ENCODE measurements at places on chromosomes 2 and 18.

DNA sequence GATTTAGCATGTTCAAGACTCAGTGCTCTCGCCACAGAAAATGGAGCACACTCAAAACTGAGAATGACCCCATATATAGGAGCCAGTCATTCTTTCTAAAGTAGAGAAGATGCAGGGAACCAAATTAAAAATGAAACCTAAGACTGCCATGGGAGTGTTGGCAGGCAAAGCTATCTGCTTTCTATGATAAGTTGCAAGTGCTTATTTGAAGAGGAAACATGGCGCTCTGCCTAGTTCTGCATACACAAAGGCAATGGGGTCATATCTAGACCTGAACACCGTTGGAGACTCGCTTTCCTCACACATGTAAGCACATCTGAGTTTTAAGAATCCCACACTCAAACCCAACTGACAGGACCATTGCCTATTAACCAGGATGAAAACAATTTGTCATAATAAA lies 292.5 kb downstream of the ALK start:
- DNase-seq, result no peak

DNA sequence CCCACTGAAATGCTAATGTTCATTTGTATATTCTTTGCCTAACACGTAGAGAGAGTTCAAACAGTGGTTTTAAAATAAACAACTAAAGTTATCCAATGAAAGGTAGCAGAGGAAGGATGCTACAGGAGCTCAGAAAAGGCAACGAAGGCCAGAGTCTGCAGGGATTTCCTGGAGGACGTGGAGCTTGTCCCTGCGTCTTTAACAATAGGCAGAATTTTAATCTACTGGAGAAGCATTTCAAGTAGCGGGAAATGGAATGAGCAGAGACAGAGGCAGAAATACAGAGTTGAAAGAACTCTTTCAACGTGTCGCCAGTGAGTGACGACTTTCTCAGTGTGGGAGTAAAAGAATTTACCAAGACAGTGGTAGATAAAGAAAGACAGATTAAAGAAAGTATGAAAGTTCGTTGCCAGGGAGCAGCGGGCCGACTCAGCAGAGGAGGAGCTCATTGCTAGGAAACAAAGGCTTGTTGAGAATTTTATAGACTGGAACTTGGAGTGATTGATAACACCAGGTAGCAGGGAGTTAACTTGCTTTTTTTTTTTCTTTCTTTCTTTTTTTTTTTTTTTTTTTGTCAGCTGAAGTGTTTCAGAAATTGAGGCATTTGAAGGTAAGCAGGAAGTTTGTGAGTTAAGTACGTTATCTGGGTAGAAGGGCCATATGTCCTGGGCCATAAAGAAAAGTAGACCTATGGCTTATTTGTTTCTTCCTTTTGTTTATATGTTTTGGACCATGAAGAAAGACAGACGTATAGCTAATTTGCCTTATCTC lies 625 bp upstream of the NBAS start:
- DNase-seq, result peak; percentile 44

DNA sequence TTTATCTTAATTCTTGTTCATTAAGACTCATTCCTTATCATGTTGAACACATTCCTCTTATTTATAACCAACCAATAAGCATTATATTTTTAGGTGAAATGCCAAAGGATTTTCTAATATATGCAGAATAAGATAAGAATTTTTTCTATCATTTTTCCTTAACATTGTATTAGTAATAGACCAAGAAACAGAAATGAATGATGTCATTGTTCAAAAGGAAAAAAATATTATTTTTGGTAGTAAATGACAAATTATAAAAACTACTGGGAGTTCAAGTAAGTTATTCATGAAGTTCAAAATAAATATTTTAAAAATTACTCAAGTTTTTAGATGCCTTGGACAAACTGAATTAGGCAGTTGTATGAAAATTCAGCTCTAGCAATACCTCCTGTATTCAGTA lies 25.5 kb downstream of the DCAF17 start:
- no peak for DNase-seq

DNA sequence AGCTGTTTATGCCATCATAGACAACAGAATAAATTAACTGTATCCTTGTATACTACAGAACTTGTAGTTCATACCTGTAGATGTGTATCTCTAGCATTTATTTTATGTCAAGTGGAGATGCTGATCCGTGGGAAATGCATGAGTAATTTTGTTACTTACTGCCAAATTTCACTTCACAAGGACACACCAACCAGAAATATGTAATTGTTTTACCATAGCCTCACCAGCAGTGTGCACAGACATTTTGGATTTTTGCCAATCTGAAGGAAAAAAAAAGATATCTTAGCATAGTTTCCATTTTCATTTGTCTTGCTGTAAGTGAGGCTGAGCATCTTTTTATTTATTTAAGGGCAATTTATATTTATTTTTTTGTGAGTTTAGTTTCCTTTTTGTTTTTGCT lies 265.1 kb upstream of the OSR1 start:
- DNase-seq, result peak; percentile 66

DNA sequence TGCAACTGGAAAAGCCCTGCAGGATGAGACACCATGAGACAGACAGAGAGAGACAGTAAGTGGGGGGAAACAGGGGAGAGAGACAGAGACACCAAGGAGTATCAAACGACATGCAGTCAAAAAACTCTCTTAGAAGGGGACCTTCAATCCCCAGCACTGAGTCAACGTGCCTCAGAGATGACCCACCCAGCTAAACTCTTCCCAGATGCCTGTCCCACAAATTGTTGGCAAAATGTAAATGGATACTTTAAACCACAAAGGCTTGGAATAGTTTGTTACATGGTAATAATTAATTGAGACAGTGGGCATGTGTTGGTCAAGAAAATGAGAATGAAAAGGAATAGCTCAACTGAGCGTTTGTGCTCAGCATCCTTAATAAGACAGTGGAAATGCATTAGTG lies 98.3 kb downstream of the GRB14 start:
- peak; percentile 13 for DNase-seq

DNA sequence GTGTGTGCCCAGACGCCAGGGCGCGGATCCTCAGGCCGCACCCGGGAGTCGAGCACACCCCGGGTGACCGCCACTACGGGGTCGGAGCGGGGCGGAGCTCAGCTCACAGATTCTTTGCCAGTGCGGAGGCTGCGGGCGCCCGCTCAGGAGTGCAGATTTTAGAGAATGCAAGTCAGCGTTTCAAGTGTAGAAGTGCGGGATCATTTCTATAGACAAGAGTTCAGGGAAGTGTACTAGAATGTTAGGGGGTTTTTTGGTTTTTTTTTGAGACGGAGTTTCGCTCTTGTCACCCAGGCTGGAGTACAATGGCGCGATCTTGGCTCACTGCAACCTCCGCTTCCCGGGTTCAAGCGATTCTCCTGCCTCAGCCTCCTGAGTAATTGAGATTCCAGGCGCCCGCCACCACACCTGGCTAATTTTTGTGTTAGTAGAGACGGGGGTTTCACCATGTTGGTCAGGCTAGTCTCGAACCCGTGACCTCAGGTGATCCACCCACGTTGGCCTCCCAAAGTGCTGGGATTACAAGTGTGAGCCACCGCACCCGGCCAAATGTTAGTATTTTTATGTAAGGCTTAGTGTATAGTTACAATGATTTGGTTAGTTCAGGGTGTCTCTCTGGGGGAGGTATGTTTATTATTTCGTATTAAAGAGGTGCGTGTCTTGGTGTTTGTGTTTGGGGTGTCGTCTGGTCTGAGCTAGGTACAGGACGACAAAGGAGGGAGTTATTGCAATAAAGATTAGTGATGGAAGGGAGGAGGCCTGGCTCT lies 619 bp upstream of the FAM168B start:
- peak; percentile 75 for DNase-seq

DNA sequence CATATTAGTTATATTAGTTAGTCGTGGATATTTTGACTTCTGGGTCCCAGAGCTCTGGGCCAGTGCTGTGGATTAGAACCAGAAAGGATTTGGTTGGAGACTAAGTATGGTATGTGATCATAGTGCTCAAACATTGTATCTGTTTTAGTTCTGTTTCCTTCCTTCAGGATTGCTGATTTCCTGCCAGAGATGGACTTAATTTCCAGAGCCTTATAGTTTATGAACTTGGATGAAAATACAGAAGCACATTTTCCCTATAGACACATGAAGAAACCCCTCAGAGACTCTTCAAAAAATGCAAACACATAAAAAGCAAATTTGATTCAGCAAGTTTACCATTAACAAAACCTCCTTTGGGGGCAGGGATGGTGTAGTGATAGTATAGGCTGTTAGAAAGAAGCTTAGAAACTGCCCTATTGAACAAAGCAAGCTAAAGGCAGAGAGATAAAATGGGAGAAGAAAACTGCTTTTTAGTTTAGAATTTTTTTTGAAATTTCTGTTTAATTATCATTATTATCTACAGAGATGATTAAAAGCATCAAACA lies 88.7 kb upstream of the EFEMP1 start:
- DNase-seq, result no peak

DNA sequence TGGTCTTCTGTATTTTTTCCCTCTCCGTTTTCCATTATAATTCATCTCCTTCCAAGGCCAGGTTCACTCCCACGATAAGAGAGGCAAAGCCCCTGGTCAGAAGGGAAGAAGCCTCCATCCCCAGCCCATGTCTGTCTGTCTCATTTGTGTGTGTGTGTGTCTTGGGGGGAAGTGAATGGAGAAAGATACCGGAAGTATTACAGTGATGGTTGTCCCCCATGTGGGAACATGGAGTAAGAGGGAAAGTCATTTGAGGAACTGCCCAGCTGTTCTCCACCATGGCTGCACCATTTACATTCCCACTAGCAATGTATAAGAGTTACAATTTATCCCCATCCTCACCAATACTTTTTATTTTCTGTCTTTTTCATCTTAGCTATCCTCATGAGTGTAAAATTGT lies 113.6 kb upstream of the ATP8B1 start:
- DNase-seq, result no peak

DNA sequence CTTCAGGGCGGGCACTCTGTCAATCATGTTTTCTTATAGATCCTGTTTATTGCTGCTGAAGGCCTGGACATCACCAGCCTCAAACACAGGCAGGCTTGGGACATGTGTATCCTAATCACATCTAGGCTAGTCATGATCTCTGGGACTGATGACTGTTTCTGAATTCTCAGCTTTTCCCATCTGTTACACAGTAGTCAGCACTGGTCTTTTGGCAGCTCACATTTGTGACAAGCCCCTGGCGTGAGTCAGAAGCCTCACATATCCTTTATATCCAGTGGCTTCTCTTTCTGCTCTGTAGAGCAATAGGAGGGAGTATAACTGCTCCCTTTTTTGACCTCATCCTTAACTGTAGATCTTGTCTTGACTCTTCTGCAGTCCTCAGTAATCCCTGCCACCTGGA lies 4.5 kb downstream of the SEMA4F start:
- DNase-seq, result peak; percentile 90

DNA sequence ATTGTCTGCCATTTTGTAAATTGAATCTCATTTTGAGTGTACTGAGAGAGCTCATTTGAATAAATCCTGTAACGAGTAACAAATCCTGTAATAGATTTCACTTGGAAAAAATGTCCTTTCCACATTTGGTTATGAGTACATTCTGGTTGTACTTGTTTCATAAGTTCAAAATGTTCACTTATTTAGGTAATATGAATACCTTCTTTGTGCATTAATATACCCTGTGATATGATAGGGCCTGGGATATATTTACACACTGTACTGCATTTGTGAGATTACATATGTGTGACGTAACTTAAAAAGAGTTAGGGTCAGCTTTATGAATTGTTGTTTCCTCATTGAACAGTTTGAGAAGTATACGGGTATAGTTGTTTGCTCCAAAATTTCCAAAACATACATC lies 16.1 kb downstream of the AGFG1 start:
- DNase-seq, result no peak

DNA sequence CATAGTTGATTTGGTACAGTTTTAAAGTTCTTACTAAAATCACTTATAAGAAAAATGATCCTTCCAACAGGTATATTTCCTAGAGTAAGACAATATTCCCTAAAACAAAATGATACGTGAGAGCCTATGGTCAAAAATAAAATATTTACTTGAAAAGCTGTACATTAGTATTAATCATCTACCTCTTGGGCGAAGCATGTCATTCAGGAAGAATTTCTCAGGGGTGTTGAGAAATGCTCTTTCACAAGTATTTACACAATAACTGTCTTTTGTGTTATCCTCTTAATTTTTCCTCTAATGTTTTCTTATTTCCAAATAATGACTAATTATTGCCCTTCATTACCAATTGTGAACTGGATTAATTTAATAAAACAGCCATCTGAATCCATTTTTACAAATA lies 466.3 kb downstream of the SATB2 start:
- peak; percentile 20 for DNase-seq

DNA sequence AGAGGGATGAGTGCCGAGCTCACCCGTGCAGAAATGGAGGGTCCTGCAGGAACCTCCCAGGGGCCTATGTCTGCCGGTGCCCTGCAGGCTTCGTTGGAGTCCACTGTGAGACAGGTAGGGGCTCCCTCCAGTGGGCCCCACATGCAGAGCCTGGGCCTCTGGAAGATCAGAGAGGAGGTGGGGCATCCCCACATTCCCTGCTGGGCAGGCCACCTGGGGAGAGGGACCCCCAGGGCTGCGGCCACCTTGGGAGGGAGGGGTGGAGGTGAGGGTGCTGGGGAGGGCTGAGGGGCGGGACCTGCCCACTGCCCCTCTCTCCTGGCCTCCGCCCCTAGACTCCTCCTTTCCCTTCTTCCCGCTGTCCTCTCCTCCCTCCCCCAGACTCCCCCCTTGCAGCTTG lies 38.5 kb downstream of the MTERF4 start:
- no peak for DNase-seq

- peak; percentile 39 for DNase-seq
Observed at GRCh38 chr2:150674283-150674682, 186.8 kb upstream of the RND3 start.

GRCh38 chr2:85253890-85254289 lies 73.9 kb downstream of the TGOLN2 start:
- no peak for DNase-seq

DNA sequence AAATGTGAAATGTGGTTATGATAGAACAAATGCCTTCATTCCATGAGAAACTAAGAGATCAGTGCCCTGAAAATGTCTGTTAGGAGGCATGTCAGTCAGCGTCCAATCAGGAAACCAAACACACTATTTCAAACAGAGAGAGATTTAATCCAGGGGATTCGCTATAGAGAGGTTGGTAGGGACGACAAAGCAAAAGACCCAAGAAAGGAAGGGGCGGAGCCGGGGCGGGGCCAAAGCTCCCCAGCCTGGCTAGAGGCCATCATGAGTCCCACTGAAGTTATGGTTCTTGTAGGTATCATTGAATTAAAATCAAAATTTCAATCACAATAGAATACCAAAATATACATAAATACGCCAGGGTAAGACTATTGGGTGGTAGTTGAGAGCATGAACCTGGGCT lies 32.9 kb upstream of the RNF149 start:
- no peak for DNase-seq

DNA sequence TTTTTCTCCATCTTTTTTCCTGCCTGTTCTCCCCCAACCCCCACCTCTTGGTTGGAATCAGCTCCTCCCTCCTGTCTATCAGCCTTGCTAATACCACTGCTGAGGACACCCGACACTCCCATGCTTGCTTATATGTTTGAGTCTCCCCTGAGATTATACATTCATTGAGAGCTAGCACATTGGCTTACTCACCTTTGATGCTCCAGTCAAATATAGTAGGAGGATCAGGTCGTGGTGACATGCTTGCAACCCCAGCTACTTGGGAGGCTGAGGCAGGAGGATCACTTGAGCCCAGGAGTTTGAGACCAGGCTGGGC lies 91.5 kb upstream of the CCBE1 start:
- peak; percentile 30 for DNase-seq

- no peak for DNase-seq
Observed at GRCh38 chr2:3574155-3574554, 905 bp upstream of the RPS7 start.

Measured in ELR (cell line).